Suprapubic skin (tissue), 4 donors: ENCODE measurements at places on chromosomes 7 and 10.
A peak's percentile ranks its signal among the peaks of the same experiment; 100 is the strongest.

GRCh38 chr7:42972699-42973500 is 40.7 kb downstream of the MRPL32 start:
- no peaks in the 10 kb centered on the region for H3K4me1 ChIP-seq
- no peak for DNase-seq

- H3K27ac ChIP-seq: no peak overlapping the region
- no peak for DNase-seq
- H3K36me3 ChIP-seq: no peaks in the 10 kb centered on the region
- no peaks in the 10 kb centered on the region for H3K27me3 ChIP-seq
- H3K4me1 ChIP-seq: peaks cover 5% of the 10 kb centered on the region
Observed at GRCh38 chr10:60846173-60846572, 67.9 kb downstream of the CDK1 start.

GRCh38 chr7:23968791-23969190 is 258.8 kb downstream of the STK31 start:
- no peak overlapping the region for H3K4me3 ChIP-seq
- H3K27ac ChIP-seq: no peak overlapping the region
- H3K4me1 ChIP-seq: no peaks in the 10 kb centered on the region
- no peak for DNase-seq

GRCh38 chr7:24763303-24763901 is 6.1 kb upstream of the GSDME start:
- no peak for DNase-seq
- H3K36me3 ChIP-seq: no peaks in the 10 kb centered on the region
- no peak overlapping the region for H3K4me3 ChIP-seq
- no peak overlapping the region for H3K27ac ChIP-seq
- peaks cover 3% of the 10 kb centered on the region for H3K27me3 ChIP-seq
- H3K4me1 ChIP-seq: no peaks in the 10 kb centered on the region

DNA sequence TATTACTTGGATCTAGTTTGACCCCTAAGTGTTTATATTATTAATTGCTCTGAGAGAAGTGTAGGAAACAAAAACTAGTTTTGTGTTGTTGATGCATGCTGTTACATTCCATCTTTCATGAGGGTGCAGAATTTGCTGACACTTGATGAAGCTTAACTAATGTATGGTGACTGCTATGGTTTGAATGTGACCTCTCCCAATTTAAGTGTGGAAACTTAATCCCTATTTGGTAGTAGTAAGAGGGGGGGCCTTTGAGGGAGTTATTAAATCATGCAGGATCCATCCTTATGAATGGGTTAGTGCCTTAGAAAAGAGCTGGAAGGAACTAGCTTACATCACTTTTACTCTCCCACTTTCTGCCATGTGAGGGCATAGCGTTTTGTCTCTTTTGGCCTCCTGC is 142.5 kb downstream of the PCLO start:
- H3K27me3 ChIP-seq: no peaks in the 10 kb centered on the region
- H3K27ac ChIP-seq: no peak overlapping the region
- no peaks in the 10 kb centered on the region for H3K36me3 ChIP-seq
- no peak overlapping the region for H3K4me3 ChIP-seq
- no peak for DNase-seq

DNA sequence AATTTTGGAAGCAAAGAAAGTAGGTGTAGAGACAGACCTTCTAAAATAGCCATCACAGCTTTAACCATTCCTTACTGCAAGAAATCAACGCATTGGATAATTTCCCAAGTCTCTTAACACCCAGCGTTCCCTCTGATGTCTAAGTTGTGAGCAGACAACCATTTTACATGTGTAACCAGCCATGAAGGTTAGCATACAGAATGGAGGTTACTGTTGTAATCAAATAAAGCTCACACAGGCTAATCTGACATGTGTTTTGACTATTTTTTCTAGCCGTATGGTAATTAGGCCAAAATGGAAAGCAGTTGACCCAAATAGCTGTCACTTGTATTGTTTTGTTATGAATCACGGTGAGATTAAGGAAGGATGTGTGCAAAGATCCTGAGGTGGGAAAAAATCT is 336.4 kb downstream of the RNLS start:
- DNase-seq: no peak
- H3K27me3 ChIP-seq: no peaks in the 10 kb centered on the region
- H3K36me3 ChIP-seq: no peaks in the 10 kb centered on the region
- H3K4me3 ChIP-seq: no peak overlapping the region
- H3K27ac ChIP-seq: no peak overlapping the region

DNA sequence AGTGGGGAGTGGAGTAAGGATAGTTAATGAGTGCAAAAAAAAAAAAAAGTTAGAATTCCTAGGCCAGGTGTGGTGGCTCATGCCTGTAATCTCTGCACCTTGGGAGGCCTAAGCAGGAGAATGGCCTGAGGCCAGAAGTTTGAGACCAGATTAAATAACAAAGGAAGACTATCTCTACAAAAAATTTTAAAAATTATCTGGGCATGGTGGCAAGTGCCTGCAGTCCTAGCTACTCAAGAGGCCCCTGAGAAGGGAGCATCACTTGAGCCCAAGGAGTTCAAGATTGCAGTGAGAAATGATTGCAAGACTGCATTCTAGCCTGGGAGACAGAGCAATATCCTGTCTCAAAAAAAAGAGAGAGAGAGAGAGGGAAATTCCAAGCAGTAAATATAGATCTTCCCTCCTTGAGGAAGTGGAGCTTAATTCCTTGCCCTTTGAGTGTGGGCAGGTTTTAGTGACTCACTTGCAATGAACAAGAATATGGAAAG is 19.5 kb upstream of the CSTF2T start:
- H3K4me3 ChIP-seq: no peak overlapping the region
- H3K36me3 ChIP-seq: no peaks in the 10 kb centered on the region
- no peak for DNase-seq
- H3K27ac ChIP-seq: no peak overlapping the region
- no peaks in the 10 kb centered on the region for H3K4me1 ChIP-seq

- H3K27me3 ChIP-seq: no peaks in the 10 kb centered on the region
- H3K4me3 ChIP-seq: no peak overlapping the region
- no peak overlapping the region for H3K27ac ChIP-seq
- H3K36me3 ChIP-seq: no peaks in the 10 kb centered on the region
- no peaks in the 10 kb centered on the region for H3K4me1 ChIP-seq
- DNase-seq: no peak
Observed at GRCh38 chr7:95004618-95005247, 97.3 kb downstream of the PPP1R9A start.

GRCh38 chr10:43160046-43160920 is 22.0 kb downstream of the CSGALNACT2 start:
- H3K4me1 ChIP-seq: peaks cover 2% of the 10 kb centered on the region
- no peaks in the 10 kb centered on the region for H3K27me3 ChIP-seq
- DNase-seq: no peak
- H3K36me3 ChIP-seq: peaks cover 32% of the 10 kb centered on the region
- H3K27ac ChIP-seq: no peak overlapping the region

DNA sequence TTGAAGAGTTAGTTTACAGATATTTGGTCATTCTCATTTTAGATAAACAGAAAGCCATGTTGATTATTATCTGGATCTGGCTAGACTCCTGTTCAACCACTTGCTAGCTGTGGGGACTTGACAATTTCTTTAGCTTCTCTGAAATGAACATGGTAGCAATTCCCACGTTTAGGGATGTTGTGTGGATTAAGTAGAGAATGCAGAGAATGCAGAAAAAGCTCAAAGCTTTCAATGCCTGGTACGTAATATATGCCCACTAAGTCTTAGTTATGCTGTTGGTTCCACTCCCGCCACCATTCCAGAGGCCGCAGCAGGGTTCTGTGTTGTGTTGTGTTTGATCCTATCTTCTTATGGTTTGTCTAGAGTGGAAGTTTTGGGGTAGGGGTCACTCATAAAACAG is 39.2 kb upstream of the RPA3 start:
- no peak overlapping the region for H3K4me3 ChIP-seq
- peaks cover 13% of the 10 kb centered on the region for H3K4me1 ChIP-seq
- no peak overlapping the region for H3K27ac ChIP-seq
- no peak for DNase-seq

DNA sequence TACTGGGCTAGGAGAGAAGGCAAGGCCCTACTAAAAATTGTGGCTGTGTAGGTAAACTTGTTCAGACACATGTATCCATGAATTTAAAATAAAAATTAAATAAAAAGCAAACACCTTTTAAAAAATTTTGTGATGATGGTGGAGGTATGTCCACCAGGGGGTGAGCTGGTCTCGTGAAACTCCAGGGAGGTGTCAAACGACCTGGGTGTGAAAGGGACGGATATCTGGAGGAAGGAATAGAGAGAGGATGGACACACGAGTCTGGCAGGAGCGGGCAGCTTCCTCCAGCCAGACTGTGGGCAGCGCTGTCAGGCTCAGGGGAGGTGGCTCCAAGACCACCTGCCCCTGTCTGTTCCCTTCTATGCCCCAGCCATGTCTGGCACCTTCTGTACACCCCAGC is 34.8 kb upstream of the DMBT1 start:
- no peak overlapping the region for H3K4me3 ChIP-seq
- H3K36me3 ChIP-seq: no peaks in the 10 kb centered on the region
- no peak for DNase-seq
- no peak overlapping the region for H3K27ac ChIP-seq
- no peaks in the 10 kb centered on the region for H3K4me1 ChIP-seq

DNA sequence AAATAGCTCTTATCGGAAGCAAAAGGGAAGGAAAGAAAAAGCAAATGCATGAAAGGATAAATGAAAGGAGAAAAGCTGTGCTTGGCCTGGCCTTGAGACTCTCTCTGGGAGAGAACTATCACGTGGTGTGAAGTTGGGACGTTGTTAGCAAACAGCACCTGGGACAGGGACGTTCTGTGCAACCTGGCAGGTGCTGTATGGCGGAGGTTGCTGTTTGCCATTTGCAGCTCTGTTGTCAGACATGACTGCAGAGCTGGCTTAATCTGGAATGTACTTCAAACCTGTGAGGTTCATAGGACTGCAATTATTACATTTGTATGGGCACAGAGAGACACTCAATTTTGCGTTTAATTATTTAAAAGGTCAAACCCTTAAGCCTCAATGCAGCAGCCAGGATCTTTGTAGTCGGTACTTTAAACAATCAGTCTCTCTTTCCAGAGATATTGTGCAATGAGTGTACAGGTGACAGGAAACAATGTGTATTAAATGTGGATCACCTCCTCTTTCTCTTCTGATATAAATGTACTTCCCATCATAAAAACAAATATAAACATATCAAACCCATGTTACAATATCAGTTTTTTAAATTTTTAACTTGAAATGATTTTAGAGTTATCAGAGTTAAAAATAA is 800.5 kb upstream of the KCND2 start:
- no peaks in the 10 kb centered on the region for H3K27me3 ChIP-seq
- no peak overlapping the region for H3K4me3 ChIP-seq
- H3K4me1 ChIP-seq: no peaks in the 10 kb centered on the region
- no peak for DNase-seq
- no peaks in the 10 kb centered on the region for H3K36me3 ChIP-seq

DNA sequence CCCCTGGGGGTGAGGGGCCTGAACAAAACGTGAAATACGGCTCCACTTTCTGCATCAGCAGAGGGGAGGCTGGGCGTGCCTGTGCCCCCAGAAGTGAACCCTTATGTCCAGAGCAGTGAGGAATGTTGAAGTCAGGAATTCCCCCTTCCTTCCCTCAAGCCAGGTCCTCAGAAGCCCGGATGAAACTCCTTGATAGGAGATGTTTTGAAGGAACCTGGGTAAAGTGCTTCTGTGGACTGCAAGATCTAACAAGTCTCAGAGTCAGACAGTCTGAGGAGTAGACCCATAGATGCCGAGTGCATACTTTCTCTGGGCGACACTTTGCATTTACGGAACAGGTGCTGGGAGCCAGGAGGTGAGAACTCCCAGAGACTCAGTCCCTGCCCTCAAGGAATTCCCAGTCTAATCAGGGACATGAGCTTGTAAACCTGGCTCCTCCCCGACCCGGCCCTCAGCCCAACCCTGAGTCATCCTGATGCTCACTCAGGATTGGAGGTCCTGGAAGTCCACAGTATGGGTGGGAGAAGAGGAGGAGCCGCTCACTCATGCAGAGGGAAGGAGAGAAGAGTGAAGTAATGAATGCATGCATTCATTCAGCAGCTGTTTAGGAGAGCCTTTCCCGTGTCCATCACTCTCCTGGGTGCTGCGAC is 179.5 kb upstream of the ITGB1 start:
- peak; percentile 52 for DNase-seq
- no peaks in the 10 kb centered on the region for H3K27me3 ChIP-seq
- no peaks in the 10 kb centered on the region for H3K36me3 ChIP-seq
- H3K27ac ChIP-seq: peak overlapping the region; percentile 38
- no peak overlapping the region for H3K4me3 ChIP-seq

- DNase-seq: no peak
- H3K36me3 ChIP-seq: no peaks in the 10 kb centered on the region
- no peak overlapping the region for H3K4me3 ChIP-seq
Observed at GRCh38 chr7:47661051-47661714, 79.3 kb upstream of the TNS3 start.

DNA sequence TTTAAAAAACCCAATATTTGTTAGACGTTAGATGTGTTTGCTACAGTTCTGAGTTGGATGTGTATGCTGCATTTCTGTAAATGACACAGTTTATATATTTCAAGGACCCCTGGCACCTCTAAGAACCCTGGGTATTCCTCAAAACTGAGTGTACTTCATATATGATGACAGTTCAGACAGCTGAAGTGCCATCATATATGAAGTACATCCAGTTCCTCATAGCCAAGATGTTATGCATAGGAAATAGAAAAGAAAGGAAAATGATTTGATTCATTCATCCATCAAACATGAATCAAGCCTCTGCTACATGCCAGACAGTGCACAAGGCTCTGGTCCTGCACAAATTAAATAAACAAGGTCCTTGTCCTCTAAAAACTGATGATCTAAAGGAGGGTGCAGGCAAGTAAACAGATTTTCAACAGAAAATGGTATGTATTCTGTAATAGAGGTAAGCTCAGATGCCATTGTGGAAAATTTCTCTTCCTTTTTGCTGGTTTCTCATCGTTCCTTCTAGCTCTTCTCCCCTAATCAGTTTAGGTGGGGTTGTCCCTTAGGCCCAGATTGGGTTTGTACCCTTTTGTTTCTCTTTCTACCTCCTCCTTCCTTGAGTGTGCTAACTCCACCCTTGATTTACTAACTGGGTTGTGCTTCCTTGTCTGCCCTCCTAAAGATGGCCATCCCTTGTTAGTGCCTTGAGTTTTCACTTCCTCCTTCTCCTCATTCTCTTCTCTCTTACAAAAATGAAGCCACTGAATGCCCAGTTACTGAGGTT is 25.3 kb upstream of the SMIM30 start:
- no peaks in the 10 kb centered on the region for H3K4me1 ChIP-seq
- H3K27ac ChIP-seq: no peak overlapping the region
- H3K27me3 ChIP-seq: no peaks in the 10 kb centered on the region
